Amygdala (tissue), 56 donors: ENCODE measurements at places on chromosomes 13 and 19.

GRCh38 chr19:2328401-2329148 is at the start of the genes LSM7 and SPPL2B:
TSS of gene LSM7 (minus strand) at chr19:2328586. CDS start at chr19:2328566, 20 bp downstream.
TSS of gene SPPL2B (plus strand) at chr19:2328684. CDS start at chr19:2328710, 26 bp downstream.
- DNase-seq, result peak; percentile 94

DNA sequence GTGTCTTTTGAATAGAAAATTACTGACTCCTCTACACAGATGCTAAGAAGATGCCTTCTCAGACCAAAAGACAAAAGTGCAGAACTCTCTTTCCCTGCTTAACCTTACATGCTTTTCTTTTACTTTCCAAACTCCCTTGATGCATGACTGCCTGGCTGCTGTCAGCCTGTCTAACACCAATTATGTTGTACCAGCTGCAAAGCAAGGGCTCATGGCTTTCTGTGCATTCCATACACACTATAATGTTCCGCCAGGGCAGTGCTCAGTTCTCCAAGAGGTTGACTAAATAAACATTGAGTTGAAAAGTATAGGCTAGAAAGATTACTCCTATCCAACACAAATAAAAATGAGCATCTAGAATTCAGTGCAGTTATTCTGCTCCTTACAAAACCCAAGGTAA is 330.4 kb upstream of the NBEA start:
- DNase-seq, result no peak

GRCh38 chr13:67971291-67971690 is 741.2 kb upstream of the PCDH9 start:
- DNase-seq, result no peak

DNA sequence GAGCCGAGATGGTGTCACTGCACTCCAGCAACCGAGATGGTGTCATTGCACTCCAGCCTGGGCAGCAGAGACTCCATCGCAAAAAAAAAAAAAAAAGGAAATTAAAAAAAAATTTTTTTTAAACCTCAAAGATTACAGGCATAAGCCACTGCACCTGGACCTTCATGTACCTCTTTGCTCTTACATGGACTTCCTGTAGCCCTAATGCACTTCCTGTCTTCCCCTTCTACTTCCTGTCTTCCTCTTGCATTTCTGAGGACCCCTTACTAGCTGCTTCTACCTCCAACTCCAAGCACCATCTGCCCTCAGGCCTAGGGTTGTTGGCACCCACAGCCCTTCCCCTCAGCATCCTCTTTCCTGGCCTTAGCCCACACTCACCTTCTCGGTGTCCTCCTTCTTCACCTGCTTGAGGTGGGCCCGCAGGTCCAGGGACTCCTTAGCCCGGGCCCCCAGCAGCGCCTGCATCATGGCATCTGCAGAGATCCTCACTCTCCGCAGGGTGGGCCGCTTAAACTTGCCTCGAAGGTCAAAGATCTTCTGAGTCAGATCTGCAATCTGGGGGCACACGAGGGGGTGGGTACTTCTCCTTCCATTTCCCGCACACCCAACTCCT is 3.8 kb downstream of the TNNI3 start:
- no peak for DNase-seq

DNA sequence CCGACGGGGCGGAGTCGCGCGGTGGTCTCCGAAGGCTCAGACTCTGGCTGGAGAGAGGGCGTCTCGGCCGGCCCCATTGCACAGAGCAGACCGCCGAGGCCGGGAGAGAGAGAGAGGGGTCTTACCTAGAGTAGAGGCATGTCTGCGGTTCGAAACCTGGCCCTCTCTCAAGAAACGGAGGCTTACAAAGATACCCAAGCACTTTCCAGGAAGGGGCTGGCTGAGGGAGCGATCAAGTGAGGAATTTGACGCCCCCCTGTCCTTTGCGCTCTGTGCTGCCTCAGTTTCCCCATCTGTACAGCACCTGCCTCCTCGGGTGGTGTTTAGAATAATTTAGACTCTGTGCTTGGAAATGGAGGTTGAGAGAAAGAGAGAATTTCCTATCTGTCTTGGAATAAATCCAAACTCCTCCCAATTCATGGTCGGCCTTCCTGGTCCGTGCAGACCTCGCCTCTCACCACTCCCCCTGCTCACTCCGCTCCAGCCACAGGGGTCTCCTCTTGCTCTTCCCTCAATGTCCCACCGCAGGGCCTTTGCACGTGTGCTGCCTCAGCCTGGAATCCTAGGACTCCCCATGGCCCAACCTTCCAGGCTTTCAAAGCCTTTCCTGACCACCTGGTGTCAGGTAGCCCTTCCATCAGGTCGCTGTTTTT is 658 bp upstream of the ISOC2 start:
- DNase-seq, result no peak

DNA sequence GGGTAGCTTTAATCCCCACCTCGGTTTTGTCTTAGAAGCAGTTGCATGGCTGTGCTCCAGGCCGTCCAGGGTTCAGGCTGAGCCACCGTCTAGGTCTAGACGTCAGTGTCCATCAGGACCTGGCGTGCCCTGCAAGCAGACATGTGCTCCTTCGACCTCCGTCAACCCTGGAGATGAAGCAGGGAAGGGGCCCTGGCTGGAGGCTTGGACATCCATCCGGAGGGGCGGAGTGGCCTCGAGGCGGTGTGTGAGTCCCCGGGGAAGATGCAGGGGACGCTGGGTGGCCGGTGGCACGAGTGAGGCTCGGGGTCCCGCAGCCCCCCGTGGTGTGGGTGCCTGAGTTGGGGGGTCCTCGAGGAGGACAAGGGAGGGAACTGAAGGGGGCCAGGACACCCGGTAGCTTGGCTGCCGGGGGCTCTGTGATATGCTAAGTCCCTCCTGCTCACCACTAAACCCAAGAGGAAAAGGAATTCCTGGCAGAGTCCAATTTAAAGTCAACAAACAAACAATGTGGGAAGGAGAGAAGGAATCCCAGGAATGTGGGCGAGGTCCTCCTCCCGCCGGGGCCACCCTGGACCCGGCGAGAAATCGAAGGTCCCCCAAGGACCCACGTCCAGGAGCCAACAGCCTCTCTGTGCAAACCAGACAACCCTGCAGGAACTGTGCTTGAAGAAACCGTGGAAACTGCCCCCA is 14.9 kb upstream of the PTBP1 start:
- no peak for DNase-seq

GRCh38 chr13:106714271-106714982 is 146.5 kb upstream of the ARGLU1 start:
- DNase-seq, result no peak

GRCh38 chr19:15479391-15480345 is at the start of gene PGLYRP2:
TSS of gene PGLYRP2 (minus strand) at chr19:15479501. CDS start at chr19:15479371, 130 bp downstream.
- no peak for DNase-seq

- no peak for DNase-seq
Measured at GRCh38 chr13:36101157-36101556, 30.0 kb downstream of the DCLK1 start.

DNA sequence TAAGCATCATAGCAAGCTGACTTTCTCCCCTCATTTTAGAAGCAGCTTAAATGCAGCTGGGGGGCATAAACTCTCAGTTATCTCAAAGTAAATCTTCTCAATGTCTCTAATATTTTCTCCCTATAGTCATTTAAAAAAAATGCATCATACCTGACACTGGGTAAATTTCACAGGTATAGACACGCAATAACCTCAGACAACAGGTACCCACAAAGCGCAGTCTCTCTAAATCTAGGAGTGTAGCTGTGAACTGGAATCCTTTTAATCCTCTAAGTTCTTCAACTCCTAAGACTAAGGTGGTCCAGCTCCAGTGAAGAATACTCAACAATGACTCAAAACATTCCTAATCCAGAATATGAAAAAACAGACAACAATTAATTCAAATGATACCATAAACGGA is 141.2 kb downstream of the MYCBP2 start:
- no peak for DNase-seq

- DNase-seq, result no peak
Measured at GRCh38 chr13:49821216-49822009, 28.9 kb upstream of the KPNA3 start.

DNA sequence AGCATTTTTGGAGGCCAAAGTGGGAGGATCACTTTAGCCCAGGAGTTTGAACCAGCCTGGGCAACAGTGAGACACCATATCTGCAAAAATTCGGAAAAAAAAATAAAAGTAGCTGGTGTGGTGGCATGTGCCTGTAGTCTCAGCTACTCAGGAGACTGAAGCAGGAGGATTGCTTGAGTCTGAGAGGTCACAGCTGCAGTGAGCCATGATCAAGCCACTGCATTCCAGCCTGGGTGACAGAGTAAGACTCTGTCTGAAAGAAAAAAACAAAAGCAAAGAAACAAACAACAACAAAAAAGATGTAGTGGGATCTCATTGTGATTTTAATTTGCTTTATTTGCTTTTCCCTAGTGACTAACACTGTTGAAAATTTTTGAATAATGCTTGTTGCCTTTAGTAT is 394.7 kb upstream of the KLHL1 start:
- no peak for DNase-seq

DNA sequence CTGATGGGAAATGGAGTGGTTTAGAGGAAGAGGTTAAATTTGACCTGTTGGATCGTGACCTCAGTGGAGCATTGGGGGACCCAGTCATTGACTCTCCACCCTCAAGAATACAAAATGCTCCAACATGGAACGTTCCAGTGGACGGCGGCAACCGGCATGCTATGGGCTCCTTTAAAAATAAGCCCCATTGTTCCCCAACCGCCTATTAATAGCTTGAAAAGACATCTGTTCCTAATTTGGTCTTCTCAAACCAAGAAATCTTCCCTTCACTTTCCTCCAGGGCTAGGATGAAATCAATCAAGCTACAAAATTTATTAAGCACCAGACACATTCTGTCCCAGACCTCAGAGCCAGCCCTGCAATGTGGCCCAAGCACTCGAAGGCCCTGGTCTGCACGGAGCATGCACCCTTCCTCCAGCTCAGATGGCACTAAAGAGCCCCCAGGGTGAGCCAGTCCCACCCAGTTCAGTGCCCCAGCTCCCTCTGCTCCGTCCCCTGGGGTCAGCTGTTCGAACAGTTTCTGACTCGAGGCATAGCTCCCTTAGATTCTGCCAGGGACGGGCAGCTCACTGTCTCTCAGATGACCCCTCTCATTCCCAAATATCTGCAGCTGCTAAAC is 22.5 kb upstream of the VSTM2B start:
- peak; percentile 33 for DNase-seq

- no peak for DNase-seq
Measured at GRCh38 chr19:28881616-28882015, 331.3 kb downstream of the UQCRFS1 start.

DNA sequence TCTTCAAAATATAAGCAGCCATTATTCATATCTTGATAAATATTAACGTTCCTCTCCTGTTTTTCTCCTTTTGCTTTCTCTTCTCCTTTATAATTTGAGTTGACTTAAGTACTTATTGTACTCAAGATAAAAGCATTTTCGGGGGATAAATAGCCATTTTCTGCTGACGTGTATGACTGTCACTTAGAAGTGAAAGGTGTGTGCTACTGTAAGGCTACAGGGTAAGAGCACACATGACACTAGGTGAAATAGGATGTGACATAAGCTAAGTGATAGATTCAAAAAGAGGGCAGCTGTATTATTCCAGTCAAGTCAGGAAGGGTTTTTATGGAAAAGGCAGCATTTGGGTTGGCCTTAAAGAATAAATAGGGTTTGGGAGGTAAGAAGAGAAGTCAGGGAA is 128.5 kb downstream of the GPC6 start:
- DNase-seq, result no peak

DNA sequence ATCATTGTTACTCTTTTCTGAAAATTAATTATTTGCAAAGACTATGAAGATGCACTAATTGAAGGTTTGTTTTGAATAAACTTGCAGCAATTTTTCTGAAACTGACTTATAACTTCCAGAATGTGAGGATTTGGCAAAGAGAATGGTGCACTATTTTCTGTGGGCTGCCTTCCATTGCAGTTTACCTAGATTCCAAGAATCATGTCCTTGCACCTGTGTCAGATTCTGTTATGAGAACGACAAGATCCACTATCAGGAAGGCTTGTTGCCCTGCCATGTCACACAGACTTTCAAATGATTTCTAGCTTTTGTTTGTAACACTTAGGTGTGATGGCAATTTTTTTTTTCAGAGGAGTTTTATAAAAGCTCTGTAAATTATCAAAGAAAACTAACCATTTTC is 5.6 kb upstream of the SLAIN1 start:
- no peak for DNase-seq

GRCh38 chr13:33518452-33518851 is 232.9 kb upstream of the STARD13 start:
- no peak for DNase-seq

DNA sequence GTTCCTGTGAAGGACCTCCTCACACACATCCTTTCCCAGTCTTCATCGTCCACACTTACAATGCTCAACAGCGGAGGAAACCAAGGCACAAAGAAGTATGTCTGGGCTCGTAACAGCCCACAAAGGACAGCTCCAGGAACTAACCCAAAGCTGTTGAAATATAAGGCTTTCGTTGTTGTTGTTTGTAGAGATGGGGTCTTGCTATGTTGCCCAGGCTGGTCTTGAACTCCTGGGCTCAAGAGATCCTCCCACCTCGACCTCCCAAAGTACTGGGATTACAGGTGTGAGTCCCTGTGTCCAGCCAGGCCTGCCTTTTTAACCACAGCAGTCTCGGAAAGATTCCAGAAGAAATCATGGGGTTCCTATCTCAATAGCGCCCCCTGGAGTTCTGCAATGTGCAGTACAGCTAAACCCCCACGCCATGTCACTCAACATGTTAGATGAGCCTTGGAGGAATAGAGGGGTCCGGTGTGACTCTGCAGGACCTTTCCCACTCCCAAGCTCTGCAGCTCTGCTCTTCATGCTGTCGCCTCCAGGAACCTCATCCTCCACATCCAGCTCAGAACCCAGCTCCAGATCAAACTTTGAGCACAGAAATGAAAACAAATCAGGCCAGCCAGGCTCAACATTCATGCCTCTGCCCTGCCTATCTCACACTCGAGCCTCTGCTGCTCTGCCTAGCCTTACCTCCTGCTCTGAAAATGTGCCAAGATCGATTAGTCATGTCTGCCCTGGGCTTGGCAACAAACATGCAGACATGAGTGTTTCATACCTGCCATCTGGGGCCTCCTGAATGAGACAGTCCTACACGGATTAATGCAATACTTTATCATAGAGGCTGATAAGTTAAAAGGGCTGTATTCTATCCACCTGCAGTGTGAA is 7.5 kb downstream of the PLA2G4C start:
- DNase-seq, result no peak

GRCh38 chr19:14474827-14475226 is 327 bp downstream of the PTGER1 start:
- DNase-seq, result no peak

DNA sequence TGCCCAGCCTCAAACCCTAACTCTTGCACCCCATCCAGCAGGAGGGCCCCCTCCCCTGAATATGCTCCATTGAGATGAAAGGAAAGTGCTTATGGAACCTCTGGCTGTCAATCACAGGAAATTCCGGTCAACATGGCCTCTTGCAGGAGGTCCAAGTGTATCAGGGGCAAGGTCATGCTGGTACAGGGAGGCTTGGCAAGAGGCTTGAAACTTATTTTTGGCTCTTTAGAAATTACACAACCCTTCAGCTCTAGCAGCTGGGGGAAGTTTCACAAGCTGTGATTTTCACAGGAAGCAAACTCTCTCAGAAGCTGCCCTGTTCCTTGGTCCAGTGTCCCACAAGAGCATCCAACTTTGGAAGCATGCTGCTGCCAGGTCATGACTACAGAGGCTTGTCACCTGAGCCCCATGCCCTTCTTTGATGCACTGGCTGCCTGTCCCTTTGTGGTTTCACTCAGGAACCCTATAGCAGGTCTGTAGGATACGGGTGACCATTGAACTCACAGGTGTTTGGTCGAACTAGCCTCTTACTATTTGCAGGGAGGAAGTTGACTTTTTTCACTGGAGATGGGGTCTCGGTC is 8.4 kb downstream of the ASF1B start:
- no peak for DNase-seq

- DNase-seq, result no peak
Measured at GRCh38 chr19:9132422-9132821, 5.7 kb upstream of the OR7G3 start.
